ENCODE measurements at places on chromosomes 11 and 22. TPM values are rescaled to one million over a fixed set of nuclear protein-coding genes. Genes with fewer than 3 reads are reported as not detected.
A peak's percentile ranks its signal among the peaks of the same experiment; 100 is the strongest.

TMX2 gene
- total RNA-seq, result 64.9 TPM

HSPB2 gene
- 0.22 TPM for total RNA-seq

CCDC89 gene
- 1.3 TPM for total RNA-seq

TLCD5 gene
- 15.6 TPM for total RNA-seq

KREMEN1 gene
- total RNA-seq, result 28.5 TPM

HEPHL1 gene
- total RNA-seq, result not detected

DNA sequence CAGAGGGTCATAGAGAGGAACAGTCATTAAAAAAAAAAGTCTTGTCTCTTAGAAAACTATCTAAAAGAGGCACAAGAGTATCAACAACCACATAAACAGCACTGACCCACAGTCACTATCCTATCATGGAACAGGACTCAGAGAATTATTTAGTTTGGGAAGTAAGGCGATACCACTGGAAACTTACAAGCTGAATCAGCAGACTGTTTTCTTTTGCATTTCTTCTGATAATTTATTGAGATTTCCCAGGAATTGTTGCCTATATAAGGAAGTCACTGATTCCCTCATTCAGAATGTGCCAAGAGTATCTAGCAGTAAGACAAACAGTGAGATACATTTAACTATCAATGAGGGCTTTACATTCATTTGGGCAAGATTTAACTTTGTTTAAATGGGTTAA, 304.1 kb downstream of the GUCY1A2 start:
- peaks cover 25% of the 10 kb centered on the region for H3K4me1 ChIP-seq
- no peaks in the 10 kb centered on the region for H3K27me3 ChIP-seq
- H3K4me3 ChIP-seq, result no peak overlapping the region
- peaks cover 1% of the 10 kb centered on the region for H3K36me3 ChIP-seq

DNA sequence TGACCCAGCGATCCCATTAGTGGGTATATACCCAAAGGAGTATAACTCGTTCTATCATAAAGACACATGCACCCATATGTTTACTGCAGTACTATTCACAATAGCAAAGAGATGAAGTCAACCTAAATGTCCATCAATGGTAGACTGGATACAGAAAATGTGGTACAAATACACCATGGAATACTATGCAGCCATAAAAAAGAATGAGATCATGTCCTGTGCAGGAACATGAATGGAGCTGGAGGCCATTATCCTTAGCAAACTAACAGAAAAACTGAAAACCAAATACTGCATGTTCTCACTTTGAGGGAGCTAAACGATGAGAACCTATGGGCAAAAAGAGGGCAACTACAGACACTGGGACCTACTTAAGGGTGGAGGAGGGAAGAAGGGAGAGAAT, 146.8 kb downstream of the SBF2 start:
- peaks cover 9% of the 10 kb centered on the region for H3K36me3 ChIP-seq
- no peak overlapping the region for H3K27ac ChIP-seq
- H3K4me1 ChIP-seq, result no peaks in the 10 kb centered on the region
- no peaks in the 10 kb centered on the region for H3K27me3 ChIP-seq
- H3K4me3 ChIP-seq, result no peak overlapping the region

GRCh38 chr22:48941903-48942575, 885.6 kb downstream of the BRD1 start:
- no peak overlapping the region for H3K27ac ChIP-seq
- no peak for DNase-seq
- H3K27me3 ChIP-seq, result peaks cover 12% of the 10 kb centered on the region
- no peak overlapping the region for H3K4me3 ChIP-seq

GRCh38 chr22:28064920-28065319, 145.9 kb upstream of the PITPNB start:
- no peak for DNase-seq
- peaks cover 32% of the 10 kb centered on the region for H3K36me3 ChIP-seq
- peak overlapping the region; percentile 3 for H3K27ac ChIP-seq
- H3K27me3 ChIP-seq, result no peaks in the 10 kb centered on the region
- H3K4me3 ChIP-seq, result no peak overlapping the region
- H3K4me1 ChIP-seq, result peaks cover 15% of the 10 kb centered on the region

DNA sequence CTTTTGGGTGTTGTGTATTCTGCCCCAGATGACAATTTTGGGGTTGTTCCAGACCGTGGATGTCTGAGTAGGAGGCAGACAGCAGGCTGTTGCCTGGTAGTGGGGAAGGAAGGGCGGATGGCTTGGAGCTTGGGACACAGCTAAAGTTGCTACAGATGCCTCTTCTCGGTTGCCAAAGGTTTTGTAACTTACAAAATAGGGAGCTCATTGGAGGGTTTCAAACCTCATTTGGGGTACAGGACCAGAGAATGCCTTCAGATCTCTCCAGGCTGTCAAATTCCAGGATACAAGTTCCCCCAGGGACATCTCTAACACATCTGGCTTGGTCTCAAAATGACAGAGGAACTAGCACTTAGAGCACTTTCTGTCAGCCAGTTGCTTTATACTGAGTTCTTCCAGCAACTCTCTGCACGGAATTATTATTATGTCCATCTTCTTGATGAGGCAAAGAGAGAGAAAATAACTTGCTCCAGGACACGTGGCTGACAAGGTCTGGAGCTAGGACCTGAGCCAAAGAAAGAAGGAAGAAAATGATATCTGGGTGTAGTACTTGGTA, 56.0 kb downstream of the SLC1A2 start:
- peaks cover 7% of the 10 kb centered on the region for H3K4me1 ChIP-seq
- no peak overlapping the region for H3K27ac ChIP-seq
- DNase-seq, result no peak

DNA sequence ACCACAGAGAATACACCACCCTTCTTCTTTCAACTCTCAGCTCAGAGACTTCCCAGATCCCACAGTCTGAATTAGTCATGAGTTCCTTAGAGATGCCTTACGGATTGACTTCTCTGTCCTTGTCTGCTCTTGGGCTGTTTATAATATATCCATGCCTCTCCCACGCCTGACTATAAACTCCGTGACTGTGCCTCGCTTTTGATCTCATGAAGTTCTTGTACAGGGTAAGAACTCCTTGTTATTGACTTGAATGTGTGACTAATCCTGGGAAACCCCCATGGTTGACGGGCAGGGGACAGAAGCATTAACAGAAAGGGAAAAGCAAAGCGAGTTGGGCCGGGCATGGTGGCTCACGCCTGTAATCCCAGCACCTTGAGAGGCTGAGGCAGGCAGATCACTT, 62.4 kb upstream of the POU2AF1 start:
- peaks cover 15% of the 10 kb centered on the region for H3K4me1 ChIP-seq
- no peak for DNase-seq
- H3K36me3 ChIP-seq, result no peaks in the 10 kb centered on the region
- H3K27me3 ChIP-seq, result peaks cover 30% of the 10 kb centered on the region

Data from mesothelial cell of epicardium (in vitro differentiated cells).